ENCODE measurements at places on chromosomes 3 and 15.

DNA sequence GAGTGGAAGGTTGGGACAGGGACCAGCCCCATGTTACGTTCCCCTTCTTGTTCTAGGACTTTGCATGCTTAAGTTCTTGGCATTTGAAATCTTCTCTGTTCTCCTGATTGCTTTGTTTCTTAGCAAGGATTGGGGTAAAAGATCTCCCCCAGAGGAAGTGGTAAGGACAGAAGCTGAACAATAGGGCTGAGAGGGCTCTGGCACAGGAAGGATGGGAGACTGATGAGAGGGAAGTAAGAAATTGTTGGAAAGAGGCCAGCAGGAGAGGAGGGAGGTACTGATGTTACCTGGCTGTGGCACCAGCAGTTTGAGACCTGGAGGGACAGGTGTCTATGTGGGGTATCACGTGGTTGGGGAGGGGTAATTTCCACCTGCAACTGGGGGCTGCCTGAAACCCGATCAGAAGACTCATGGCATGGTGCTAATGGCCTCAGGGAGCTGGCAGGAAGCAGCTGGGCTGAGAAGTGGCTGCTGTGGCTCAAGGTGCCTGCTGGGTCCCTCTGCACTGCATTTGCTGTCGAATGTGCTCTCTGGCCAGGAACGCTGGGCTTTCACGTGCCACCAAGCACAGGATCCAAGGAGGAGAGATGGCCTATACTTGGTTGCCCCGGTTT, 108.4 kb downstream of the LSM3 start:
- no peak for DNase-seq

DNA sequence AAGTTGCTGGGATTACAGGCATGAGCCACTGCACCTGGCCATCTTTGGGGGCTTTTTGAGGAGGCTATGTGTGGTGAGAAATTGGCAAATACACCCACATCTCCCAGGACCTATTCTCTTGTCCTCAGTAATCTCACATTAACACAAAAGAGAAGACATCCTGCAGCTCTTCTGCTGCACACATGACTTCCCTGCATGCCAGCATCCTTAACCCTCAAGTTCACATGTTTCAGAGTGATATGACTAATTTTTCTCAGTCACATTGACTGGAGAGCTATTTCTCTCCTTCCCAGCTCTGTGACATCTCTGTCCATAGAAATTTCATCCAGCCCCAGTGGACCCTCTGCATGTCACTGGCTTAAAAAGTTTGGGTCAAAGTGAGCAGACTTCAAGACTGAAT, 1.9 kb upstream of the SKIC8 start:
- no peak for DNase-seq

DNA sequence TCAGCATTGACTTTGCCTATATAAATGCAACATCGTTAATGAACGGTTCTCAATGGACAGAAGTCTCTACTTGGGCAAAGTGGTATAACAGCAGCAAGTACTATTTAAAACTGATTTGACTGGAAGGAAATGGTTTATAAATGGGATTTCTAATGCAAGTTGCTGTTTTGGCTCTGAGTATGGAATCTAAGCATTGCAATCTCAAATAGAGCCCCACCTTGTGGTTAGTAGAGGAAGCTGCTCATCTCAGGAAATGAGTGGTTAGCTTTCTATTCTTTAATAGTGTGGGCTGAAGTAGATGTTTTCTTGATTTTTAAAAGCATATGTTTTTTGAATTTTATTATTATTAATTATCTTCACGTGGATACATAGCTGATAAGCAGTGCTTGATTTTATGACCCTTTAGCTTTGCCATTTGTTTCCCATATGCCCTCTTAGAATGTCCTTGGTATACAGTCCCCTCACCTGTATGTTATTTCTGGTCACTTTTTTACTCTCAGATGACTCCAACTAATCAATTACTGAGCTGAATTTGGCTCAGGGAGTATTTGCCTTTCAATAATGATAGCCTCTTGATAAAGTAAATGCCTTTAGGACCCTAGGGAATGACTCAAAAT, 67.1 kb downstream of the OXSM start:
- peak; percentile 49 for DNase-seq

DNA sequence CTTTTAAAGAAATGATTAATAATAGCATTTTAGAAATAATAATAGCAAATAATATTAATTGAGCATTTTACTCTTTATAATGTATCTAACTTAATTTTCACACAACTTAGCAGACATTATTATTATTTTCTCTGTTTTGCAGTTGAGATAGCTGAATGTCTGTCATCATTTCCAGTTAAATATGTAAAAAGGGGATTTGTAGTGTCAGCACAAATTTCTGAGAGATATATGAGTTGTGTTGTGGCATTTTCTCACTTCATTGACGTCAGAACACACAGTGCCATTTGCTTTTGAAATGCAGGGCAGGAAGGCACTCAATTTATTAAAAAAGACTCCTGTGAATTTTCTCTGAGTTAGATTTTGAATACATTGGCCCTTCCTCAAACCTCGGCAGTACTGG, 111.0 kb downstream of the GRM7 start:
- DNase-seq = no peak

DNA sequence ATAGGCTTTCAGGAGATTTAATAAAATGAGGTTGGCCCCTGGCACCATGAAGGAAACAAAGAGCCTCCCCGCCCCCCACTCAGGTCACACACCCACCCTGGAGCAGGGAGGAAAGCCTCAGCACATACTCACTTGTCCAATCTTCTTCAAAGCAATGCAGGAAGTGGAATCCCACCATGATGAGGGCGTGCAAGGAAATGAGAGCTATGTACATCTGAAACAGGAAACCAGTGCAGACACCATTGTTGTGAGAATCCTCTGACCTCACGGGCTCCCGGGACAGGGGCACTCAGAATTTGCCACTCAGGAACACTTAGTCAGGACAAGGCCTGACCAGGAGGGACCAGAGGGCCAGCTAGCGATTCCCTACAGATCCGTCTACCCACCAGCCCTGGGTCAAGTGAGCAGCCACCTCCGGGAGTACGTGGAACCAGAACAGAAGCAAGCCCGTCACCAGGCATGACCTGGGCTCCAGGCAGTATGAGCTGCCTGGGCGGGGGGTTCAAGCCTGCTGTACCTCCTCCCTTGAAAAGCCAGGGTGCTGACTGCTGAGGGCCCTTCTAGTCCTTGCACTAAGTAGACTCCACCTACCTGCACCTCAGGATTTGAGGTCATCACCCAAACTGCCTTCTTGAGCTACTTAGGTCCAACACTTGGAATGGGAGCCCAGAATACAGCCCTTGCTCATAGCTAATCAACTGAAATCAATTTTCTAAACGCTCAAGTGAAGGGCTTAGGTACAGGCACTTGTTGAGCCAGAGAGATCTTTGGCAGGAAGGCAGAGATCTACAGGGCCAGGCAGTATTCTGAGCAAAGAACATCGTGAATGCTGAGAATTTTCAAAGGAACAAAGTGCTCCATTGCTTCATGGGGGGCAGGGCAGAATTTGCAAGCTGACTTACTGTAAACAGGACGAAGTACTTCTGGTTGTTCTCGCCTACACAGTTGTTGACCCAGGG, 42.7 kb downstream of the ZDHHC3 start:
- no peak for DNase-seq

DNA sequence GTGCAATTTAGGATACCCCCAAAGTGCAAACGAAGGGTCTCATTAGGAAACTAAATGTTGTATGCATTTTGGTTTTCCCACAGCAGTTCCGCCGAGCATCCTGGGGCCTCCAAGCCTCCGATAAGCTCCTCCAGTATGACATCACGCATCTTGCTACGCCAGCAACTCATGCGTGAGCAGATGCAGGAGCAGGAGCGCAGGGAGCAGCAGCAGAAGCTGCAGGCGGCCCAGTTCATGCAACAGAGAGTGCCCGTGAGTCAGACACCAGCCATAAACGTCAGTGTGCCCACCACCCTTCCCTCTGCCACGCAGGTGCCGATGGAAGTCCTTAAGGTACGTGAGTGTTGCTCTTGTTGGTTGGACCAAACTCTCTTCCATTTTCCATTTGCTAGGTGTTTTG, 120.5 kb upstream of the SAMMSON start:
- no peak for DNase-seq
